ENCODE measurements at places on chromosomes 5 and 9.
A peak's percentile ranks its signal among the peaks of the same experiment; 100 is the strongest.

DNA sequence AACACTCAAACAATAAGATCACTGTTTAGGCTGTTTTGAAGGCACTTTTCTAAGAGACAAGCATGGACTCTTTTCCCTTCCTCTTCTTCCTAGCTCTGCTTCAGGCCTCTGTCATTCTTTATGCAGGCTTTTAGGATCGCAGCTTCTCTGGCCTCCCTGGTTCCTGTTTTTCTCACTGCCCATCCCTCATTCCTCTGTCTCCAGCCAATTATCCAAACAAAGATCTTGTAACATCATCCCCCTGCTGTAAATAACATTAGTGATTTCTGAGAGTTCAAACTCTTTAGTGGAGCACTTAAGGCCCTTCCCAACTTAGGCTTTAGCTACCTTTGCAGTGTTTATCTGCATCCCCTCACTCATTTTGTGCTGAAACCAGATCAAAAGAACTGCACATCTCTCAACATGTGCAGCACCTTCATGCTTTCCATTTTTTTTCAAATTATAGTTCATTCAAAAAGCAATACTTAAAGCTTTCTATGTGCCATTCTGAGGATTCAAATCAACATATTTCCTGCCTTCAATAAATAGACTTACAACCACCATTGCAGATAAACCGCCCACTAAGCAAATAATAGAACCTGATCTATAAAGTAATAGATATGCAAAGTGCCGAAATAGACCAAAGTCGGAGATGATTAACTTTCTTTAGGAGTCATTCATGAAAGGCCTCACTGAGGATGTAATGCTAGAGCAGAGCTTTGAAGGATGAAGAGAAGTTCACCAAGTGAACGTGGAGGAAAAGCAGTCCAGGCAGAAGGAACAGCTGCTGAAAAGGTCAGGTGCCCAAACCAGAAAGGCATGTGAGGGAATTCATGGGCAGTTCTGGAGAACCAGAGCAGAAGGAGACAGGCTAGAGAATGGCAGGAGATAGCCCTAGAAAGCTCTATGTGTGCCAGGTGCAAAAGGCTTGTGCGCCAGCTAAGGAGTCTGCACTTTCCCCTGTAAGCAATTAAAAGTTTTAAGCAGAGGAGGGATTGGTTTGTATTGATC, 95.8 kb upstream of the ZNF366 start:
- DNase-seq, result no peak

DNA sequence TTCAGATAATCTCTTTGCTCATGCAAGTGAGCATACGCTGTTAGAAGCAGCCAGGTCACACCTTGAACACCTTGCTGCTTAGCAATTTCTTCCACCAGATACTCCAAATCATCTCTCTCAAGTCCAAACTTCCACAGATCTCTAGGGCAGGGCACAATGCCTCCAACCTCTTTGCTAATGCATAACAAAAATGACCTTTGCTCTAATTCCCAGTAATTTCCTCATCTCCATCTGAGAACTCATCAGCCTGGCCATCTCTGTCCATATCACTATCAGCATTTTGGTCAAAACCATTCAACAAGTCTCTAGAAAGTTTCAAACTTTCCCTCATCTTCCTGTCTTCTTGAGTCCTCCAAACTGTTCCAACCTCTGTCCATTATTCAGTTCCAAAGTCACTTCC, 139.3 kb upstream of the NR4A3 start:
- DNase-seq, result no peak

DNA sequence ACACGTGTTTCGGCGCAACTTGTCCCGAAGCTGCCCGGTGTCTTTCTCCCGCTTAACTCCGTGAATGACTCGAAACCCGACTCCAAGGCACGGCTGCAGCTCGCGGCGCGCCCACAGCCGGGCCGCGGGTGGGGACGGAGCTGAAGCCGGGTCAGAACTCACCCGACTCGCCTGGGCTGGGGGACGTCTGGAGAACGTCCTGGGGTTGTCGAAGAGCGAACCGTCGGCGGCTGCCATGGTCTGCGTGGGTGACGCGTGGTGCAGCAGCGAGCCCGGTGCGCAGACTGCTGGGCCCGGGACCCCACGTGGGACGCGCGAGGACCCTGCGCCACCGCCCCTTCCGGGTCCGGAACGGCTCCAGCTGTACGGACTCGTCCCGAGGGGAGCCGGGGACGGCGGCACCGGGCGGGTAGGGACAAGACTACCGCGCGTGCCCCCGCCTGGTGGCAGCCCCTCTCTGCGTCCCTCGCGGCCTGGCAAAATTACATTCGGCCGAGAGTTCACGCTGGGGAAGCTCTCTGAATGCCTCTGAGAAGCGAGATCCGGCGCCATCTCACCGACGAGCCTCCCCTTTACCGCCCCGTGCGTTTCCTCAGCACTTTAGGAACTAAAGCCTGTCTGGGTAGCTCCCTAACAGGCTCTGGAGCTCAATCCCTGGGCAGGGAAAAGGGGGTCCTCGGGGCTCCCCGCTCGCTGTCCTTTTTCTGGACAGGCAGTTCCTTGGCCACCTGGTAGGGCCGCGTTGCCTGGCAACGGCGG, at the start of gene DDX31:
Gene DDX31, minus strand, starts transcription at position 286 of the 759 bp plus-strand sequence. Its CDS starts 49 bp downstream, at position 237.
- peak; percentile 76 for DNase-seq

GRCh38 chr5:172216345-172216744, 22.4 kb downstream of the EFCAB9 start:
- DNase-seq, result no peak

DNA sequence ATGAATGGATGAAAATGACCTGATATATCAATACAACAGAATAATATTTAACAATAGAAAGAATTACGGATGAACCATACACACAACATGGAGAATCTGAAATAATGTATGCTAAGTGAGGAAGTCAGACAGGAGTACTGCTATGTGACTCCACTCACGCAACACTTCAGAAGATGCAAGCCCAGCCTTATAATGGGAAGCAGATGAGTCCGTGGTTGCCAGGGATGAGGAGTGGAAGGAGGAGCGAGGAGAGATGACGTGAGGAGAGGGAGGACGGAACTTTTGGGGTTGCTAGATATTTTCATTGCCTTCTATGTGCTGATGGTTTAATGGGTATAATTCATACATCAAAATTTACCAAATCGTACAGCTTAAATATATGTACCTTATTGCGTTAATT, 55.4 kb upstream of the ERCC6L2 start:
- DNase-seq, result no peak

DNA sequence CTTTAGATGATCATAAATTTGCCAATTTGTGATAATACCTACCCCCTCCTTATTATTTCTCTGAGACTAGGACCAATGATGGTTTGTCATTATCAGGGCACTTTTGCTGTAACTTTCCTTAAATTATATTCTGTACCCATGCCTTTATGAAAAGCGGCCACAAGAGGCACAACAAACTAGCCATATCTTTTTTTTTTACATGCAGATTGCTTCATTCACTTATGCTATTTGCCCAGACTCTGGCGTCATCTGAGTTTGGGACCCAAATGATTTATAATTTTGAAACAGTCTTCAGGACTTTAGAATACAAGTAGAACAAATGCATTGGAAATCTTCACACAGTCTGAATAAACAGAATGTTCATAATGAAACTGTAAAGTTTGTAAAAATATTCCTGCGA, 408.1 kb downstream of the MAT2B start:
- no peak for DNase-seq

GRCh38 chr5:140243706-140244250, 59.1 kb downstream of the PFDN1 start:
- no peak for DNase-seq

DNA sequence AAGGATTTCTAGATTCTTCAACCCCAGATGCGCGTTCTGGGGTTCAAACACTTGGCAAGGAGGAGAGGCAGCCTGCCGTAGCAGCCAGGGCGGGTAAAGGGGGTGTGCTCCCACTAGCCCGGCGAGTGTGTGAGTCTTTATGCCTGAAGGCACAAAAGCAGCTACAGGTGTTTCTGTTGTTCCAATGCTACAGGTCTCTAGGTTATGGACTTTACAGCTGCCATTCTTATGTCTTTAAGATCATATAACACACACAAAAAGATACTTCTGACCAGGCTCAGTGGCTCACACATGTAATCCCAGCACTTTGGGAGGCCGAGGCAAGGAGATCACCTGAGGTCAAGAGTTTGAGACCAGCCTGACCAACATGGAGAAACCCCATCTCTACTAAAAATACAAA, 133.6 kb upstream of the RETREG1 start:
- no peak for DNase-seq

- DNase-seq, result peak; percentile 74
These were observed 201.2 kb upstream of the GAS1 start for GRCh38 chr9:87148331-87149104.

DNA sequence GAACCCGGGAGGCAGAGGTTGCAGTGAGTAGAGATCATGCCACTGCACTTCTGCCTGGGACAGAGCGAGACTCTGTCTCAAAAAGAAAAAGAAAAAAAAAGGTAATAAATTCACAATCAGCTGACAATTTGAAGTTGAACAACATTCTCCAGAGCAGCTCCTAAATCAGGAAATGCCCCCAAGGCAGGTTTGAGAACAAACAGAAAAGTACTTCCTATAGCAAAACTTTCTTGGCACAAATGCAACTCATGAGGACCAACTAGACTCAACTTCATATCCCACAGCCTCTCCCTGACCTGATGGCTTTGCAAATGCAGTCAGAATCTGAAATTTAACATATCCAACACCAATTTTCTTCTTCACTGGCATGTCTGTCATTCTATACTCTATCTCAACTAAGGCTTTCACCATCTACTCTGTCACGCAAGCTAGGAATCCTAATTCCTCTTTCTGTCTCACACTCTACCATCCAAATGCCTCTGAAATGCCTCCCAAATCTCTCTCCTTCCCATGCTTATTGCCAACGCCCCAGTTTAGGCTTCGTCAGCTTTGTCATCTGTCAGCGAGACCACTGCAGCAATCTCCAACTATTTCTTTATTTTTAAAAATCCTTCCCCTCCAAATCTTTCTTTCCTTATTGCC, 113.3 kb downstream of the MAPKAP1 start:
- DNase-seq, result no peak

DNA sequence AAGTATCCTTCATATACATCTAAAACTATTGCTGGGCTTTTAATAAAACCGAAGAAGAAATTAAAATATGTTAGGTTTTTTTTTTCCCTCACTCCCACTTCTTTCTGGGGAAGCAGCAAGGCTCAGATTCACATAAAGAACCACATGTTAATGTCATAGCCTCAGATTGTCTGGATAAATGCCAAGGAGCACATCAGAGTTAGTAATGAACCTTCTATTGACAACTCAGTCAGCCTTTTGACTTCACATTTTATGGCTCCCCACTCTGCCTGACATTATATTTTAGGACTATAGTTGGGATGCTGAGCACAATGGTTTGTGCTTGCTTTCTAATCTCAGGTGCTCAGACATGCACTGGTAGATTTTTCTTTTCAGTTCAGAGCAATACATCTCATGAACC, 21.8 kb downstream of the DMAC1 start:
- DNase-seq, result no peak

DNA sequence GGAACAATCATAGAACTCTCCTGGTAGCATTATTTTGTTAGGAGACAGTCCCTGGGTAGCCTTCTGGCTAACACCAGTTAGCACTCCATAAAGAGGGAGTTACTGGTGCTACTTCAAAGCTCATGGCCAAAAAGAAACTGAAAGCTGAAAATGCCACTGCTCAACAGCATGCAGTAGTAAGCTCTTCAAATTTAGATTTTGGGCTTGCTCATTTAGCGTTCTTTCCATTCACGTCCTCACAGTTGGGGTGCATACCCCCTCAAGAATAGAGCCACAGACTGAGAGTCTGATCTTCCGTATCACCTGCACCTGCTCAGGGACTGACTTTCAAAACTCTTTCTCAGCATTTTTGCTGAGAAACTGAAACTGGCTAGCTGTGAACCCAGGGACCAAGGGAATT, 24.7 kb downstream of the NTRK2 start:
- no peak for DNase-seq

- DNase-seq, result no peak
These were observed 80.8 kb downstream of the HRH2 start for GRCh38 chr5:175738602-175739133.

- DNase-seq, result no peak
These were observed 55.1 kb upstream of the OTULINL start for GRCh38 chr5:14526493-14526892.

DNA sequence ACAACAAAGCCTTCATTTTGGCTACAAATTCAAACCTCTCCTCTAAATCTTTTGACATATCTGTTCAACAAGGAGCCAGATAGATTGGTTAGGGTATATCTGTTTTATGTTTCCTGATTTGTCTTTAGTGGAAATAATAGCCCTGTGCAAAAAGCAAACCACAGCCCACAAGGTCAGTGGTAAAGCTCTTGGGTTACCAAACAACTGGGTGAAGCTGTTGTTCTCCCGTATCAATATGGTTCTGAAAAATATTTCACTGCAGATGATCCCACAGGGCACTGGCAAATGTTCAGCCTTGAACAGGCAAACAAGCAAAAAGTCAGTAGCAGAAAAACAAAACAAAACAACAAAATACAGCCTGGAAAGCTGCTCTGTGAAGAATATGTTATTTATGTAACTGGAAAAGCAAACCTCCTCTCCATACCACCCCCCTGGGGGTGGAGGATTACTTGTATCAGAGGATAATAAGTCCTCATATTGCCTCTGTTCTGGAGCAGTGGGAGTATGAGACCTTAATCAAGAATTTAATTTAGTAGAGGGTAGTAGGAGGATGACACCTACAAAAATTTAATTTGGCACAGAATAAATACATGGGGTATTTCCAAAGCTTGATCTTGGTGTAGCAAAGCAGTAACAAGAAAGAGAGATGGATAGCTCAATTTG, 20.8 kb upstream of the PTBP3 start:
- no peak for DNase-seq

DNA sequence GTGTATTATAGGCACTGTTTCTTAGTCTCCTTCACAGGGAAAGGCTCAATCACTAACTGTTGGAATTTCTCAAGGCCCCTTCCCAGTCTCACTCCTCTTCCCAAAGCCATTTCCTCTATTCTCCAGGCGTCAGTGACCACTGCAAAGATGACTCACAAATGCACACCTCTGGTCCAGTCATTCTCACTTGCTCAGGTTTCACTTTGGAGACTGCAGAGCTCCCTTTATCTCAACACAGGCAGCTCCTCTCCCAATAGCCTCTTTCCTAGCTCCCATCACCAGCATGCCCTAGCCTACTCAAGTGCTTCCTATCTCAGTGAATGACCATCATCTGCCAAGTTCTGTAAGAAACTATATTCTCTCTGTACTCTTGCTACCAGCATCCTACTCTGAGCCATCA, 323.6 kb downstream of the NTRK2 start:
- DNase-seq, result no peak

- no peak for DNase-seq
These were observed 7.0 kb downstream of the CDC42SE2 start for GRCh38 chr5:131270809-131271208.

- DNase-seq, result no peak
These were observed 21.6 kb downstream of the BHMT start for GRCh38 chr5:79133121-79133656.

GRCh38 chr5:68490406-68490805, 274.9 kb downstream of the PIK3R1 start:
- DNase-seq, result no peak

DNA sequence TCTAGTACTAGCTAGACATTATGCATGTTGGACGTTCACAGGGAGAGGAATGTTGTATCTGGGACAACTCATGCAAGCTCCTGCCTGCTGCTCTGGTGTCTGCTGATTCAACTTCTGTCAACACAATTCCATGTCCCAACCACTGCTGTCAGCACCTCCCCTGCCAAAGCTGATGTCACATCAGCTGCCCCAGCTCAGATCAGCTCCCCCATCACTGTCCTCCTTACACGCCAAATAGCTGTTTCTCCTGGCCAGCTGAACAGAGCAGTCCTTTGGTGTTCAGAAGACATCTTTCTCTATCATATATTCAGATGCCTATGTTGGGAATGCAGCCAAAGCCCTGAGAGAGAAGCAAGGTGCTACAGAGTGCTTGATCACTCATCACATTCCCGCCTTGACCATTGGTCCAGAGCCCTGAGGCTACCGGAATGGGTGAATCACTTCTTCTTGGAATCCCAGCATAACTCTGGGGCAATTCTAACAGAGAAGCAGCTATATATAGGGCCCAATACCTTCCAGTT, 223.3 kb downstream of the SEC61B start:
- peak; percentile 14 for DNase-seq

Data from tibial nerve (tissue), 4 donors.